HCT116 (cell line): ENCODE measurements at places on chromosomes 3 and 15.

DNA sequence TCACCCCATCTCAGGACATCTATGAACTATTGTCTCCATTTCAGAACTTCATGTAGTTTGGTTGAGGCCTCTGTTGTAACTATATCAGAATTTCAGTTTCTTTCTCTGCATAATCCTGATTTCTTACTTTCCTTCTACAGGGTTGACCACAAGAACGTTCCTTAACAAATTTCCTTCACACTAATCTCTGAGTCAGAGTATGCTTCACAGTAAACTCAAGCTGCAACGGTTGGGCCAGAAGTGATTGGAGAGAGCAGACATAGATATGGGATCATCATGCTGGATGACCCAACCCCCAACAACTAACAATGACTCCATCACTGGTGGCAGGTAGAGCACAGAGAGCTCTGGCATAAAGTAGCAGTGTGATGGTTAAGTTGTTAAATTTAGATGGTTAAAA, 128.8 kb upstream of the OSTN start:
- no peak for DNase-seq

DNA sequence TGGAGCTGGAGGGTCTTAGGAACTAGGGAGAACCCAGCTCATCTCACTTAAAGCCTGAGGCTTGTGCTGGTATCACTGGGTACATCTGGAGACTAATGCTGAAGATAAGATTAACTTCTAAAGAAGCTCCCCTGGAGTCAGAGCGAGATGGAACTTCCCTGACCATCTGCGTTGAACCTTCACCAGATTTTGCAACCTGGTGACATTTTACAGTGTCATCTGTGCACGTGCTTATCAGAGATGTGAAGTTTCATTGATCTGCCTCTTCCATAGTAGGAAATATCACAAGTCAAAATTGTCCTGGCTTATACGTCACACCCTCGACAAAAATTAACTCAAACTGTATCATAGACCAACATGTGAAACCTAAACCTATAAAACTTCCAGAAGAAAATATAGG, 395.5 kb downstream of the SHQ1 start:
- no peak for DNase-seq

- DNase-seq = no peak
These were observed 37.1 kb downstream of the EIF4E3 start for GRCh38 chr3:71688121-71688520.

- no peak for DNase-seq
These were observed 92.2 kb upstream of the TNFAIP8L3 start for GRCh38 chr15:51186891-51187290.

DNA sequence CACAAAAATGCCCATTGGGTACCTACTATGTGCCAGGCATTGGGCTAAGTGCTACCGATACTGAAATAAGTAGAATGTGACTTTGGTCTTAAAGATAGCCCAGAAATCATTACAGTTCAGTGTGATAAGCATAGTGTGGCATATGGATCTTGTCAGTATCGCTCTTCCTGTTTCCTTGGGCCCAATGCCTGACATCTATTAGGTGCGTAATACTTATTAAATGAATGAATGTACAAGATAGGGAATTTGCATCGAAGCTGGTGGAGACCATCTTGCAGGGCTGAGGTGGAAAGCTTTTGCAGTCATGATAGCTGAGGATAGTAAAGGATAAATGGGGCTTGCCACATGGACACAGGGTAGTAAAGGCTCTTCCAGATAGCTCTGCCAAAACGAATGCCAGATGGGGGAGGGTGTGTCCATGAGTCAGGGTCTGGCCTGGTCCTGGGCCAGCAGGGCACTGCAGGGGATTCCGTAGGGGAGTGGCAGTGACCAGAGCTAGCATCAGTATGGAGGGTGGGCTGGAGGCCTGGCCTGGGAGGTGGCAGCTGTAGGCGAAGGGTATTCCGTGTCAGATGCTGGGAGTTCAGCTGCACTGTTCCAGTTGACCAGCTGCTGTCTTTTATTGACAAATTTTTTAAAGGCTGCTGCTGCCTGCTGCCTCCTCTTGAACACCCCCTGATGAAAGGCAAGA, 23.5 kb downstream of the TSEN2 start:
- DNase-seq = no peak

DNA sequence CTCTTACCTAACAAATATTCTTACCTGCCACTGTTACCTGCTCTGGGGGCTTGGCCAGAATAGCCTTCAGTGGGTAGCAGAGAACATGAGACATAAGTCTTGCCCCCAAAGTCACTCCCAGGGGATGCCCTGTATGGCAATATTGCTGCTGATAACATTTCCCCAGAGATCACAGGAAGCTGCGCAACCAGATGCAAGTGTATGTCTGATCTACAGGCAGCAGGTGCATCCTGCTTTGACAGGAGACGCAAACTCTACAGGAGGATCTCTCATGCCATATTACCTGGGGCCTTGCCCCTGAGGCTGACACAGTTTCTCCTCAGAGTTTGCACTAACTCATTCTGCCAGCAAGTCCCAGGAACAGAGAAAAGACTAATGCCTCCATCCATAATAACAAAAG, 174.4 kb upstream of the LPP start:
- DNase-seq = no peak

- no peak for DNase-seq
These were observed 107.4 kb upstream of the ACP3 start for GRCh38 chr3:132209855-132210254.

GRCh38 chr3:151093905-151094304, 8.4 kb downstream of the MED12L start:
- DNase-seq = no peak

DNA sequence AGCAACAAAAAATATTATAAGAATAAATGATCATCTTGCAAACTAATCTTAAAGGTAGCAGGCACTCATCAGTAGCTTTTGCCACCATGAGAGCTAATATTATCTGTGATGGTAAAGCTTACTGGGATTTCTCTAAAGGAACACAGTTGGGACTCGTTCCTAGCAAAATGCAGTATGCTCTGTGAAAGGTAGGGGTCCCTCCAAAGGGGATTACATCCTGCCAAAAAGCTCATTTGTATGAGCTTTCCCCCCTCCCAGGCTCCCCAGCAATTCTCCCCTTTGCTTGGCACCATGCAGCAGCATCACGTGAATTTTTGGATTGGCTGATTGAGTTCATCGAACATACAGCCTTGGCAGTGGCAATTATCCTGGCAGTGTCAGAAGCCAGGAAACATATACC, 361.0 kb upstream of the PLSCR5 start:
- no peak for DNase-seq

DNA sequence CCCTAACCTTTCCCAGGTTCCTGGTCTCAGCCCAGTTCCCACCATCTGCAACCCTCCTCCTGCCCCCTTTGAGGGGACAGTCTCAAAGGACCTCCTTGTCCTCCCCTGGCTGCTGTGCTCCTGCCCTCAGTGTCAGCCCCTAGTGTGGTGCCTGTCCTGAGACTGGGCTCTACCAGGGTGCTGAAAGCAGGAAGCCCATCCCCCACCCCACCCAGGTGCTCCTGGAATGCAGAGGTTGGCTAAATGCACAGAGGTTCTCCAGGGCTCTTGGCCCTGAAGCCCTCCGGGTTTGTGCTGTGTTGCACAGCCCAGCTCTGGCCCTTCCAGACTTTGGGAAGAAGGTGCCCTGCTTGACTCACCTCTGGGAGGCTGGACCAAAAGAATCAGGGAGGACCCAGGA, 21.8 kb downstream of the C3orf18 start:
- no peak for DNase-seq

DNA sequence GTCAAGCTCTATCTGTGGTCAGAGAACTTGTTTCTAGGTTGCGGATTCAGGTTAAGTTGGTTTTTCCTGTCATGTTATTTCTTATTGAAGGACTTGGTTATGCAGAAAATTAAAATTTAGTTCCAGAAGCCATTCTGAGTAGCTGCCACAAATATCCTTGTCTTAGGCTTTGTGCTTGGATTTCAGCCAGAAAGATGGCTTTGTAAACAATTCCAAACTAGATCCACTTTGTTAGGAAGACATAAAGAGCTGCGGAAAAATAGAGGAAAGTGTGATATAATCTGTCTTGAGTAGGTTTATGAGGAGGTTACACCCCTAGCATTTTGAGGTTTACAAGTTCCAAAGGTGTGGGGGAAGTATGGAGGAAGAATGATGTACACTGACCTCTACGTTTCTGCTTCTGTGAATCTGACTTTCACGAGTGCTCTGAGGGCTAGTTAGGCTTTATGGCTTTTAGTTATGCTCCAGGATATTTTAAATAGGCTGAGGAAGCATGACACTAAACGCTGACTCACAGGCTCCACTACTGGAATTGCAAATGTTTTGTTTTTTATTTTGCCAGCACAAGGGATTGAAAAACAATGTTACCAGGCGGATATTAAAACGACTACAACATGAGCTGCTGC, 46.3 kb upstream of the UTS2B start:
- DNase-seq = no peak

DNA sequence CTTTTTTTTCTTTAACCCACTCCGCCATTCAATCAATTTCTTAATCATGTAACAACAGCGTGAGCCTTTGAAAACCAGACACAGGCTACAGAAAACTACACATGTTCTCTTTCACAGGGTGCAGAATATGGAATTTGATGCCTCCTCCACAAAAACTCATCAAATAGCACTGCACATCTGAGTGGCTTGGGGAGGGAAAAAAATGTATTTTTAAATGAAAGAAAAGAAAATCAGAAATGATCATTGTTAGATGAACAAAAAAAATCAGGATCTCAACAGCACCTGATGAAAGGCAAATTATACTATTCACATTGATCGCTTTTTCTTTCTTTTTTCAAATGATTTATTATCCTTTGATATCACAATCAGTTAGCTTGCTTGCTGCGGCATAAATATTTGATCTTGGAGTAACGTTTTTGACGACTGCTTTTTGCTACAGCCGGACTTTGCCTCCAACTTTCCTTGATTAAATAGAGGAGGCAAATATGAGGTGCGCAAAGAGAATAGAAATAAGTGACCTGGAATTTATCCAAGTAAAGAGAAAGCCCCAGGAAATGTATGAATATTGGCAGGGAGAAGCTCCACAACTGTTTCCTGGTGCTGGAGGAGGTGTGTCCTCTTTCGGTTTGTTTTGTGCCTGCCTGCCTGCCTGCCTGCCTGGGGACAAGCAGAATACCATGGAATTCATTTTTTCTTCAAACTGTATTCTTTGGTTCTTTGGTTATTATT, 63.1 kb downstream of the EDEM1 start:
- no peak for DNase-seq

GRCh38 chr3:69422751-69423150, 36.9 kb upstream of the FRMD4B start:
- no peak for DNase-seq

- no peak for DNase-seq
These were observed 46.4 kb upstream of the IQSEC1 start for GRCh38 chr3:13119471-13120220.

GRCh38 chr3:181210275-181210674, 220.7 kb upstream of the DNAJC19 start:
- DNase-seq = peak; percentile 12
